ENCODE measurements at places on chromosomes 2 and 18.

- no peak for DNase-seq
These were observed 156.8 kb downstream of the GPD2 start for GRCh38 chr2:156592809-156593593.

DNA sequence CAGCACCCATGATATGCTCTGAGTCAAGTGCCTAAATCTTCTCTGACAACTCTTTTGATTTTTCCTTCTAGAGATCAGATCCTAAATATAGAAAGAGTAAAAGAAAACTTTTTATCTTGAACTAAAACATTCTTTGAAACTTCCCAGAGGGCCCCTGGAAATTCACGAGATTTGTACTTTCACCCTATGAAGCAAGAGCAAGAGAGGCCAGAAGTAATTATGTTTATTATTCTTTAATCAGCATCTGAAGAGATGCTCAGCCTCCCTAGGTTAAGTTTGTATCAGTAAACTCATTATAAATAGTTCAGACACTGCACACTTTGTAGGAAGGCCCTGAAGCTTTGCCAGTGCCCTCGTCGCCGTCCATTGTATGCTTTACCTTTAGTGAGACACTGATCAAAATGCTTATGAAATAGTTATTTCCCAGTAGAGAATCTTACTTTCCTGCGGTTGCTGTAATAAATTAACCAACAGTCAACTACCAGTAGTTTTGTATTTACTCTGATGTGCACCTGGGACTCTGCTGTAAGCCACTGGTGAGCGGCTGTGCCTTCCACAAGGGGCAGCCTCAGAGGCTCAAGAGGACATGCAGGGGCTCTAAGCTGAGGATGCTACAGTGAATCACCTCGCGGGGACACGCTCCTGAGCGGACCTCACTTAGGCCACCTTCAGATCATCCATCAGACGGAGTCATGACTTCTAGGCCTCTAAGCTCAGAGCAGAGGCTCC lies 71.9 kb downstream of the BIN1 start:
- no peak for DNase-seq

DNA sequence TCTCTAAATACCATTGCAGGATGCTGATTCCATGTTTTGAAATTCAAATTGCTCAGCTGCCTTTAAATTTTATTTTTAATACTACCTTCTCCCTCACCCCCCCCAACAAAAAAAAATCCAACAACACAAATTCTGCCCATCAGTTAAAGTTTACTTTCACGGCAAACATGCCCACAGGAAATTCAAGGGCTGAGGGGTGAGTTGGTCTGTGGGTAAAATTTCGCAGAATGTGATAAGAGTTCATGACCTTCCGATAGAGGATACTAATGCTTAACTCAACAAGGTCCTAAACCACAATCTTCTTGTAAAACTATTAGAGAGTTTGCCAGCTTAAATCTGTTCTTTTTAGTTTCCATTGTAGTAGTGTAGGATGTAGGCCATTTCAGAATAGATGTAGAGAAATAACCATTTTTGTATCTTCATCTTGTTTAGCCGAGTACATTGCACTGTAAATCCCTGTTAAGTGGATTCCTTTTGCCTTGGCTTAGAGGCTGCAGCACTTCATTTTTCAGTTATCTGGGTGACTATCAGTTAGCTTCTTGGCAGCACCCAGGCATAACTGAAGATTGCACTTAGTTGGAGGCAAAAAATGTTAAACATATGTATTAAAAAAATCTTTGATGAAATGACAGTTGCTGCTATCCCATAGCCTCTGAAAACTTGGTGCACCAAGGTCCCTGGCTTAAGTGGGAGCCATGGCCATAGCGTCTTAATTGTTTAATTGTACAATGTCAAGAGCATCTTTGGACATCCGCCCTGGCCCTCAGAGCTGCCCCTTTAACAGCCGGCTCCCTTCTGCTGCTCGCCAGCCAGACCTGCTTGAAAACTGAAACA lies 232.3 kb downstream of the HAUS1 start:
- no peak for DNase-seq

DNA sequence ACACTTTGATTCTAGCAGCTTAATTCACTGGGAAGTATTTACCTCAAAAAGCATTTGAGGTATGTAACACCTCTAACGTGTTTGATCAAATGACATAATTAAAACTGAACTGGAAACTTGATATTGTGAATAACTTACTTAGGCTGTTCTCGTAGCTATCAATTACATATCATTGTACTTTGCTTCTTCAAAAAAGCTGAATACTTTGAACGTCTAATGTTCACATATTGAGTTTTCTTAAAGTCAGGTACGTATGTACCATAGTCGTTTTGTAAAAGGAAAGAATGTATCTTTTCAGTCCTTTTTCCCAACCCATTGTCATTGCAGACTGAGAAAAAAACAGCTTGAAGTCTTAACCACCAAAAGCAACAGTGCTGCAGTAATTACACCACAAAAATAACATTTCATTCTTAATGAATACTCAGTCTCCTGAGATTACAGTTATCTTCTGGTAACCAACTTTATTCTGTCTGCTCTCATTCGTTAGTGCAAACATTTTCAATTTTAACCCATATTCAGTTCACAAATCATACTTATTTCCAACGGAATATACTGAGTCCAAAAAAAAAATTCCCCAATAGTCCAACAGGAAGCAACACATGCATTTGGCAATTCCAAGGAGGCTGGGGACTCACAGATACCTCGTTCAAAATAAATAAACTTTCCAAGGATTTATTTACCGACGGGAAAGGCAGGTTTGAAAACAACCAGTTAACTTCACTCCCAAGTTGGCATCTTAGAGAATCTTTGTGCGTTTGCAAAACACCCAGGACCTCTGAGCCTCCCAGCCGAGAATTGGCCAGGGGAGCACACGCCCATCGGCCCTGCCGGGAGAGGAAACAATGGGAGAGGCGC lies 1.1 kb downstream of the CHN1 start:
- no peak for DNase-seq

DNA sequence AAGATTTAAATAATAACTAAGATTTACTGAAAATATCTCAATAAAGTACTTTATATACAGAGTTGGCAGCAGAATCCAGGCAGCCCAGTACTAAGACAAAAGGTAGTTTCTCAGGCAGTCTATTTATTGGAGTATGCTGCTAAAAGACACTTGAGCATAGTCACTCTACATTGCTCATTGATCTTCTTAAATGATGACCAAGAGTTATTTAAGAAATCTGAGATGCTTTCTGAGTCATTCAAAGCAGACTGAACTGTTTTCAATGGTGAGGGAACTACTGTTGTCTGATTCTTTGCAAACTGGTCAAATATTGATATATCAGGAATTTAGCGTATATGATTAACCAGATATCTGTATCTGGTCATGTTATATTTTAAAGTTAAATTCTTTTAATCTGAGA lies 133.6 kb downstream of the PHLPP1 start:
- no peak for DNase-seq

DNA sequence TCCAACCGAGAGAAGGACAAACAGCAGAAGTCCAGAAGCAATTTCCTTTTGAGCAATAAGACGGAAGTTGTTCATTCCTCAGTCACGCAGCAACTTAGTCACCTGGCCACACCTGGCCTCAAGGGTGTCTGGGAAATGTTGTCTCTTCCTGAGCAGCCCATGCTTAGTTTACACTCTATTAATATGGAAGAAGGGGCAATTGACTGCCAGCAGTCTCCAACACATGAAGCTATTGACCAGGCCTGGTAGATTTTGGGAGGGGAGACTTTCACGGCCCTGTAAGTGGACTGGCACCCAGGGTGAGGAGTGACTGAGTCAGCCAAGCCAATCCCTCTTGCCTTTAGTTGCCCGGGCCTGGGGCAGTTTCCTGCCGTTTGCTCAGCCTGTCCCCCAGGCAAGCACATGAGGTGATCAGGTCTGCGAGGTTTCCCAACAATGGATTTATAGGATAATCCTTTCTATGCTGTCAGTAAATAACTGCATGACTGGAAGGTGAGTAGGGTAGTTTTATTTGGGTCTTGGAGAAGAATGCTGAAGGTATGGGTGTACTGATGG lies 43.8 kb upstream of the PPP4R1 start:
- peak; percentile 98 for DNase-seq

- DNase-seq: peak; percentile 87
These were observed 24.6 kb upstream of the ACAA2 start for GRCh38 chr18:49837889-49838288.

DNA sequence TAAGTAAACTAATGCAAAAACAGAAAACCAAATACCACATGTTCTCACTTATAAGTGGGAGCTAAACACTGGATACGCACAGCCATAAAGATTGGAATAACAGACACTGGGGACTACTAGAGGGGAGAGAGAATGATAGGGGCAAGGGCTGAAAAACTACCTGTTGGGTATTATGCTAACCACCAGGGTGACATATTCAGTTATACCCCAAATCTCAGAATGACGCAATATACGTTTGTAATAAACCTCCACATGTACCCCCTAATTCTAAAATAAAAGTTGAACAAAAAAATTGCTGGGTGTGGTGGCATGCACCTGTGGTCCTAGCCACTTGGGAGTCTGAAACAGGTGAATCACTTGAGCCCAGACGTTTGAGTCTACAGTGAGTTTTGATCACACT lies 157.2 kb downstream of the EXOC6B start:
- DNase-seq: no peak

- DNase-seq: no peak
These were observed 1.1 kb upstream of the MFSD2B start for GRCh38 chr2:24008672-24009366.

DNA sequence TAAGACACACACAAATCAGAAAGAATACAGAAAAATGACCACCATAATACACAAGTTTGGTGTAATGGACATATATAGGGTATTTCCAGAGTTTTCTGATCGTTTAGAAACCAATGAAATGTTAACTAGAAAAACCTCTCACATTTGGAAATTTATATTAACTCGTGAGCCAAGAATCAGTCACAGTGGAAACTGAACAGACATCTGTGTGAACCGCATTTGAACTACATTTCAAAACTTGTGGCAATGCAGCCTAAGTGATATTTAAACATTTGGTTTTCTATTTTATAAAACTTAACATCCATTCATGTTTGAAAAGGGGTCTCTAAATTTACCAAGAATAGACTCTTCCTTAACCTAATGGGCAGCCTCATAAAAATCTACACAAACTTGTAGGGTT lies 29.0 kb upstream of the KCNG2 start:
- DNase-seq: no peak

GRCh38 chr2:6945087-6945813 lies 28.0 kb downstream of the RNF144A start:
- DNase-seq: no peak

DNA sequence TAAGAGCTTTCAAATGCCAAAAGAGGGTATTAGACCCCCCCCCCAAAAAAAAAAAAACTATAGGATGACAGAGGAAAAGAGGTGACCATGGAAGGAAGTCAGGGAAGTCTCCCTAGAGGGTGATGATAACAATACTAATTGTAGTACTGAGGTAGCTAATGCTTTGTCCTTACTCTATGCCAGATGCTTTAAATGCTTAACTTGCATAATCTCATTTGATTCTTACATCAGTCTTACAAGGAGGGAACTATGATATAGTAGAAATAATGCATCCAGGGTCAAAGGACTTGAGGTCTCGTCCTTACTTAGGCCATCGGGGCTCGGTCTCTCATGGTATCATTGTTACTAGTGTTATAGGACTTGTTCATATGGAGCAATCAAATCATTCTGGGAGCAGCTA lies 9.1 kb downstream of the IDH1 start:
- no peak for DNase-seq

GRCh38 chr18:46213295-46213694 lies 109.1 kb downstream of the HAUS1 start:
- no peak for DNase-seq

- DNase-seq: no peak
These were observed 15.5 kb downstream of the SLC9A2 start for GRCh38 chr2:102634831-102635241.

GRCh38 chr18:41216341-41217003 lies 738.6 kb upstream of the PIK3C3 start:
- no peak for DNase-seq

DNA sequence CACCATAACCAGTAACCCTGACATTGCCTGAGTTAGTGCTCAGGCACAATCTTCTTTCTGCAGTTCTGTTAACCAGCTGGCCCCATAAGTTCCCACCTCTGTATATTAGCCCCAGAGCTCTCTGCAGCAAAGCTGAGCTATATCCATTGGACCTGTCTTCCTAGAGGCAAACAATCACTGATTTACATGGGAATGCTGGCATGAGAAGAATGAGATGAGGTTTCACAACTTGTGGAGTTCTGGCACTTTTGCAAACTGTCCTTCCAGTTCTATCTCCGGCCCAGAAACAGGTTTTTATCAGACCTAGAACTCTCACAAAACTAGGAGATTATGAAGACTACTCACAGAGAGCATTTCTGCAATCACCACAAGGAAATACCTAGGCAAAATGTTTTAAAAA lies 7.9 kb upstream of the CCBE1 start:
- DNase-seq: no peak

DNA sequence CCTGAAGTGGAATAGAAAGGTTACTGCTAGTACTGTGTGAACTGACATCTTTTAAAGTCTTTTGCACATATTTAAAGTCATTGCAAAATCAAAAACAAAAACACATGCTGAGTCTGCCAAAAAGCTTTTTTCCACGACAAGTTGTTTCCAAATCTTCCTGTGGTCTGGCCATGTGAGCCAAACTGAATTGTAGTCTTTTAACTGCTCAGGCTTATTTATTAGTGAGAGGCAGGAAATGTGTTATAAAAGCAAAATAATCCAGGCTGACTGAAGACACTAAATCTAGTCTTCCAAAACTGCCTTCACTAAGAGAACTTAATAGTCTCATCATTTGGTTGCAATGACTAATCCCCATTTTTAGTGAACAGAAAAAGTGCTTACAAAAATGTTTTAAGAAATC lies 2.3 kb downstream of the KRCC1 start:
- no peak for DNase-seq

DNA sequence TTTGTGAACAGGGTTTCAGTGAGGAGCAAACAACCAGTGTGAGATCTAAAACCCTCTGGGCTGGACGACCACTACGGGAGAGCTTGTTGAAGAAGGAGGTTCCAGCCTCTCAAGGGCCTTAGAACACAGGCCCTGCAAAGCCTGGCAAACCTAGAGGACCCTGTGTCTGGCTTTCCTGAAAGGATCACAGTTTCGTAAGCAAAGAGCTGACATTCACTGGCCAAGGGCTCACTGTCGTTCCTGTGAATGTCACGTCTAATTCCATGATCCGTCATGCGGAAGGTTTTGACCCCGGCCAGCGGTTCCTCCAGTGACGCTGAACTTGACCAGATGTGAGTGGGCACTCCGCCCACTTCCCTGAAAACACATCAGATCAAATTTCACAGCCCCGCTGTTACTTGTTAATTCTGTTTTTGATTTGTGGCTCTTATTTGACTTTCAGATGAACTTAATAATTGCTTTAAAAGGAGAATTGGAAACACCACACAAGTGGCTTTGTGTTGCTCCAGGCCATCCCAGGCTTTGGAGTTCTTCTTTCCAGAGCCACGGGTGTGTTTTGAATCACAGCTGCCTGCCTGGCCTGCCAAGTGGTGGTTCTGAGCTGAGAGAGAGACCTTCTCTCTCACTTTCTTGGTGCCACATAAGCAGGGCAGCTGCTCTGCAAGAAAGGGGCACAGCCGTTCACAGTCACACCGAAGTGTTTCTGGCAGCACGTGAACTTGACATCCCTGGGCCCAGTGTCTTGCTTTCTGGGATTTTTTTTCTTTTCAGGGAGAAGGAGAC lies 308.4 kb downstream of the NDUFA10 start:
- no peak for DNase-seq

- no peak for DNase-seq
These were observed 48.8 kb upstream of the ZDBF2 start for GRCh38 chr2:206225435-206226232.

GRCh38 chr2:173880561-173880960 lies 84.6 kb downstream of the SP3 start:
- no peak for DNase-seq

All from epithelial cell of prostate (primary cell).